ENCODE measurements at places on chromosomes 5 and 9.

- DNase-seq = no peak
Measured at GRCh38 chr5:134464988-134465815, 53.5 kb upstream of the CDKN2AIPNL start.

DNA sequence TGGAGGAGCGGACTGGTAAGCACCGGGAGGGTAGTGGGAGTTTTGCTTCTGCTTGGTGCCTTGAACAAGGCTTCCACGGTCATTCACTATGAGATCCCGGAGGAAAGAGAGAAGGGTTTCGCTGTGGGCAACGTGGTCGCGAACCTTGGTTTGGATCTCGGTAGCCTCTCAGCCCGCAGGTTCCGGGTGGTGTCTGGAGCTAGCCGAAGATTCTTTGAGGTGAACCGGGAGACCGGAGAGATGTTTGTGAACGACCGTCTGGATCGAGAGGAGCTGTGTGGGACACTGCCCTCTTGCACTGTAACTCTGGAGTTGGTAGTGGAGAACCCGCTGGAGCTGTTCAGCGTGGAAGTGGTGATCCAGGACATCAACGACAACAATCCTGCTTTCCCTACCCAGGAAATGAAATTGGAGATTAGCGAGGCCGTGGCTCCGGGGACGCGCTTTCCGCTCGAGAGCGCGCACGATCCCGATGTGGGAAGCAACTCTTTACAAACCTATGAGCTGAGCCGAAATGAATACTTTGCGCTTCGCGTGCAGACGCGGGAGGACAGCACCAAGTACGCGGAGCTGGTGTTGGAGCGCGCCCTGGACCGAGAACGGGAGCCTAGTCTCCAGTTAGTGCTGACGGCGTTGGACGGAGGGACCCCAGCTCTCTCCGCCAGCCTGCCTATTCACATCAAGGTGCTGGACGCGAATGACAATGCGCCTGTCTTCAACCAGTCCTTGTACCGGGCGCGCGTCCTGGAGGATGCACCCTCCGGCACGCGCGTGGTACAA, 556 bp downstream of the PCDHGC3 start:
- no peak for DNase-seq

DNA sequence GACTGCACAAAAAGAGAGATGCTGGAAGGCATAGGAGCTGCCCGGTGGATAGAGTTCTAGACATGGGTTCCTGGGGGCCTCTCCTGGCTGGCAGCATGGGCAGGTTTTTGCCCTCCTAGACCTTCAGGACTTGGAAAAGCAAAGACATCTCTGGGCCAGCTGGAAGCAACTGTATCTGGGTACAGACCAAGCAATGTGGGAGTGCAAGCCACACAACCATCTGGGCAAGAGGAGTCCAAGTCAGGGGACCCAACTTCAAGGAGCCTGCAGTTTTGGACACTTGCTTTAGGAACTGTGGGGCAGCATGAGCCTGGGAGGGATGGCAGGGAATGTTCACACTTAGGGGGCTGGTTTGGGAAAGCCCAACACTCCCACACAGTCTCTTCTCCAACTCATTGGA, 323.3 kb downstream of the GADD45G start:
- no peak for DNase-seq

- no peak for DNase-seq
Measured at GRCh38 chr9:134284273-134284672, 42.0 kb upstream of the RXRA start.

DNA sequence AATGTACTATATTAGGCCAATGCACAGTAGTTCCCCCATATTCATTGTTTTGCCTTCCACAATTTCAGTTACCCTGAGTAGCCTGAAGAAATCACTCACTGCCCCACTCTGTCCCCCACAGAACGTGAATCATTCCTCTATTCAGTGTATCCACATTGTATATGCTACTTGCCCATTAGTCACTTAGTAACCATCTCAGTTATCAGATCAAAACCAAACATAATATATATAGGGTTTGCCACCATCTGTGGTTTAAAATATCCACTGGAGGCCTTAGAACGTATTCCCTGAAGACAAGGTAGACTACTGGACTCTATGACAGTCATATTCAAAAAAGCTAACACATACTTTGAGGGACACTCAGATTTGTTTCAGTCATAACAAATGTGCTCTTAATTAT, 465.7 kb upstream of the RGMB start:
- no peak for DNase-seq

DNA sequence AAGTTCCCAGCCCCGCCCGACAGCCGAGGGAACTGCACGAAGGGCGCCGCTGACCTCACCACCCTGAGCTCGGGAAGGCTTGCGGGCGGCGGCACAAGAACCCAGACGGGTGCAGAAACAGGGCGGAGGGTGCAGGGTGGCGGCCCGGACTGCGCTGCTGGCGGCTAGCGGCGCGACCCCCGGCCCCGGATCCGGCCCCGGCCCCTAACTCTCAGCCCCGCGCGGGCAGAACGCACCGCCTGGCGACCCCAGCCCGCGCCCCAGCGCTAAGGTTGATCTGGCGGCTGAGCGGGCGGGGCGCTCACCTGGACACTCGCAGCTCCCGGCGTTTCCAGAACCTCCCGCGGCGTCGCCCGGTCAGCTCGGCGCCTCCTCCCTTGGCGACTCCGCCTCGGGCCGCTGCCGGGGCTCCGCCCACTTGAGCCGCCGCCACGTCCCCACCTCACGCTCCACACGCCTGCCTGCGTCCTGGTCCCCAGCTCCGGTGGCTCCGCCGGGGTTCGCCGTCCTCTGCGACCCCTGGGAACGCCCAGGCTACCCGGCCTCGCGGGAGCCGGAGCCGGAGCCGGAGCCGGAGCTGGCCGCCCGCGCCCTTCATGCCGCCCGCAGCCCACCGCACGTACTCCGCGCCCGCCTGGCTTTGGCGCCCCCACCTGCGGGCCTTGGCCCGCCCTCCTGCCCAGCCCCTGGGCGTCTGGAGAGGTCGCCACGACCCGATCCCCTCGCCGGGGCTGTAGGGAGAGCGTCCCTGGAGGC, at the start of gene P4HA2:
Gene P4HA2 (minus strand): TSS at position 369 of the 756 bp plus-strand sequence. CDS start 9,227 bp downstream, outside the sequence.
- no peak for DNase-seq

- no peak for DNase-seq
Measured at GRCh38 chr9:117103438-117104110, 311.3 kb downstream of the ASTN2 start.

Data from stimulated activated CD8-positive, alpha-beta memory T cell treated with anti-CD3 and anti-CD28 coated beads, Interleukin-7, amount 100 ng/mL, for 1 hour (primary cell).